ENCODE measurements at places on chromosomes 7 and 10.

DNA sequence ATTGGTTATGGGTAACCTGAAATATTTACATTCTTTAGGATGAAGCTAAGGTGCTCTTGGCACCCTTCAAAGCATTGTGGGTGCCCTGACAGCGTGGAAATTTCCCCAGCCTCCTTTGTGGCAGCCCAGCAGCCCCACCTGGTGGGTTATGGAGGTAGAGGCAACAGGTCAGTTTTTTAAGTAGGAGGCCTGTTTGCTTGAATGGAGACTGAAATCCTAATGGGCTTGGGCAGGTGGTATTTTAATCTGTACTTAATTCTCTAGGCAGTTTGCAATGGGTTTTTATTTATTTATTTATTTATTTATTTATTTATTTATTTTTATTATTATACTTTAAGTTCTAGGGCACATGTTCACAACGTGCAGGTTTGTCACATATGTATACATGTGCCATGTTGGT lies 139.4 kb downstream of the EPC1 start:
- peak; percentile 10 for DNase-seq

- no peak for DNase-seq
Measured at GRCh38 chr7:8511855-8512254, 78.4 kb downstream of the NXPH1 start.

GRCh38 chr7:110224643-110225042 lies 866.3 kb upstream of the LRRN3 start:
- DNase-seq, result no peak

DNA sequence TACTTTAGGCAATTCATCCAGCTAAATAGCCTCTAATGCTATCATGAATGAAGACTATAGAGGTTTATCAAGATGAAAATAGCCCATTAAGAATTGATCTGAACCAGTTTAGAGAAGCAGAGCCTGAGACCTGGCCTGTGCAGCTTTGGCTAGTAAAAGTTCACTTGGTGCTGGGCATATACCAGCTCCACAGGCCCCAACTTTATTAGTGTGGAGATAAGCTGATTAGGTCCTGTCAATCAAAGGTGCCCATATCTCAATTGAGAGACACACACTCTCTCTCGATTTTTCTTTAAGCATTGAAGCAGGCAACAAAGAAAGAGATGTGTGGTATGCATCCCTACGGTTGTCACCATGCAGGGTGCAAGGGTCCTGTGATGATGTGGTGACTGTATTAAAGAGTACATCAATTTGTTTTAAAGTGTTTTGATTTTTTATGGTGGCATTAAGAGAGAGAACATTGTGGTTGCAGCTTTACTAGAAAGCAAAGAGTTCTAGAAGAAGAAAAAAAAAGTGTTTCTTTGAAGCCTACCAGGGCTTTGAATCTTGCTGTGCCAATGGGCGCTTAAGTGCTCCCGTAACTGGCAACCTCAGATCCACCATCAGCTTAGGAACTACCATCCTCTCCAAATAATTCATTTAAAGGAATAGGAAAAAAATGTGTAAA lies 111.6 kb downstream of the VTI1A start:
- no peak for DNase-seq

DNA sequence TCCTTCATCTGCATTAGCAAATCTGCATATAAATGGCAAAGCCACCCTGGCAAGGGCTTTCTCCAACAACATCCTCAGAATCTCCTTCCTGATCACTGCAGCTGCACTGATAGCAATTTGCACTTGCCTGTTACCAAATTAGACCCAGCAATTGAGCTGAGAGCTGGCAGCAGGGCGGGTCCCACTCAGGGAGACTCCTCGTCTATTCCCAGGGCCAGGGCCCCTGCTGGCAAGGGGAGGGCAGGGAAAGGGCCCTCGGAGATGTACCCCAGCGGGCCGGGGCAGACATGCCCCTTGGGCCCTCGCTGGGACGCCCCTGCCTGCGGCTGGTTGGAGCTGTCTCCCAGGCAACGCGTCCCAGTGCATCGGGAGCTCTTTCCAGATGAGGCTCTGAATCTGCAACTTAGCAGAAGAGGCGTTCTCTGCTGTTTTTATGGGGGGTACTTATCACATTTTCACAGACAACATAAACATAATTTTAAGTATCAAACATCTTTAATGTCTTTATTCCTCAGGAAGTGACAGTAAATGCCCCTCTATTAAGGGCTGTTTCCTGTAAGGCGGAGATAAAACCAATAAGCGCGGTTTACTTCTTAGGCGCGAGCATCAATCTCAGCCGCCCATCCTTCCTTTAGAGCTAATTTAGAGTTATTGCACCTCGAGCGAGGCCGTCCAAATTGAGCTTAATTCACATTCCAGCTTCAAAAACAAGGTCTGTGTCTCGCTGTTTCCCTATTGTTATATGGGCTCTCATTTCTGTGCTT lies 249.0 kb upstream of the PPP2R2D start:
- no peak for DNase-seq

- DNase-seq, result no peak
Measured at GRCh38 chr7:15043931-15044330, 141.4 kb upstream of the DGKB start.

DNA sequence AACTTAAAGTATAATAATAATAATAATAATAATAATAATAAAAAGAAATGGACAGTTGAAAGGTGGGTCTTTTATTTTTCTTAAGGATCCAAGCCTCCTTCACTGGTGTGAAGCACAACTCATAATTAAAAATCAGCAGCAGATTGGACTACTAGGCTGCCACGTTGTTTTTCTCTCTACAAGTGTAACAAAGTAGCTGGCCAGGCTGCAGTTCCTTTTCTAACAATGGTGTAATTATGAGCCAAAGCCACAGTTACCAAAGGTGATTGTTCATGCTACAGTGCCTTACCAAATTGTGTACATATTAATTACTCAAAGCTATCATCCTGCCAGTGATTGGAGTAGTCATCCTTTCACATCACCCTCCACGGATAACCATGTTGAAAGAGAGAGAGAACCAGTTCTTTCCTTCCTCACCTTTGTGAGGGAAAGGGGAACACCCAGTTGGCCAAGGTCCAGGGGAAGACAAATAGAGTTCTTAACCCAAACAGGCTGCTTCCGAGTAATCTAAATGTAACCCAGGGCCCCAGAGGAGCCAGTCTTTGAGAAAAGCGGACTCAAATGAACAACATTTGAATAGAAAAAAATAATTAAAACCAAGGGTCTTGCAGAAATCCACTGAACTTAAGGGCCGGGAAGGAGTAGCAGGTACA lies 86.3 kb upstream of the NPS start:
- no peak for DNase-seq

- no peak for DNase-seq
Measured at GRCh38 chr7:149741629-149742028, 31.8 kb downstream of the ZNF467 start.

- no peak for DNase-seq
Measured at GRCh38 chr7:25408012-25408687, 179.9 kb upstream of the NPVF start.

GRCh38 chr7:47543714-47544113 lies 38.2 kb downstream of the TNS3 start:
- no peak for DNase-seq

GRCh38 chr7:424961-425793 lies 94.5 kb downstream of the PDGFA start:
- DNase-seq, result no peak

- DNase-seq, result no peak
Measured at GRCh38 chr7:41096917-41097316, 606.0 kb downstream of the INHBA start.

DNA sequence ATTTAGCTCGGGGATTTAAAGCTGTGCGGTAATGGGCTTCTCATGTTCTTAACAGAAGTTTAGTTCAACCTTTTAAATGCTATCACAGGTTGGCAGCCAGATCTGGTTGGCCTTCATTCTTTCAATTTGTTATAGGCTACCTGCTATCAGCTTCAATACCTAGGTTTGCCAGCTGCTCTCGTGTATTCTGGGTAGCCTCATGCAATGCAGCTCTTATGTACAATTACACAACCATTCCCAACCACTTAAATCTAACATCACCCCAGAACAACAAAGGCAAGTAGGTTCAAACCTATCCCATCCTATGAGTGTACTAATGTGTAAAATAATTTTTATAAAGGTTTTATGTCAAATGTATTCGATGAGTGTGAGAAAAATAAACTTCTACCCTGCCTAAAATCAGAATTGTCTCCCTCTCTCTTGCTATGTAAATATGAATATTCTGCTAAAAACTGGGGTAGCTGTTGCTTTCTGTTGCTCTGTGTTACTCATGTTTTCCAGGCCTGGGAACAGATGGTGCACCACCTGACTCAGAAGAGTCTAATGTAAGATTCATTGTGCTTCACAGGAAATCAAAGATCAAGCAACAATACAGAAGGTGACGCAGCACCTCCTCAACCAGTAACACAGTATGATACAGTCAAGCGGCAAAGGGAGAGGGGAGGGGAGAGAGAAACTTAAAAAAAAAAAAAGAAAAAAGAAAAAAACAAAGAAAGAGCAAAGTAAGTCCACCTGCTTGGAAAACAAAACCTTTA lies 188.6 kb downstream of the ETV1 start:
- DNase-seq, result no peak

GRCh38 chr10:107160866-107161265 lies 3.6 kb downstream of the SORCS1 start:
- DNase-seq, result no peak

GRCh38 chr7:38374507-38374906 lies 101.1 kb upstream of the TARP start:
- DNase-seq, result no peak

DNA sequence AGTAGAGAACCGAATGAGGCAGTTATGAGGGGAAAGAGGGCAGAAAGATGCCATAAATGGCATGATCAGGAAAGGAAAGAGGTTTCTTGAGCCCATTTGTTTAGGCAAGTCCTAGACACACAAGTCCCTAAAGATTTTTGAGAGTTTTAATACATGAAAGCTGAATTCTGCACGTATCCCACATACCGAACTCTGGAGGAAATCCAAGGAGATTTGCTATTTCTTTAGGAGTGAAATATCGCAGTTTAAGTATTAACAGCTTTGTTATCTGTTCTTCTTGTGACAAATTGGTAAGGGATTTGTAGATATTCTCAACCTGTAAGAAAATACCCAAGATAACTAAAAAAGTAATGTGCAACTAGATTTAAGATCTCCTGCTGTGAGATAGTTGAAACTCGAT lies 23.7 kb upstream of the CUBN start:
- no peak for DNase-seq

DNA sequence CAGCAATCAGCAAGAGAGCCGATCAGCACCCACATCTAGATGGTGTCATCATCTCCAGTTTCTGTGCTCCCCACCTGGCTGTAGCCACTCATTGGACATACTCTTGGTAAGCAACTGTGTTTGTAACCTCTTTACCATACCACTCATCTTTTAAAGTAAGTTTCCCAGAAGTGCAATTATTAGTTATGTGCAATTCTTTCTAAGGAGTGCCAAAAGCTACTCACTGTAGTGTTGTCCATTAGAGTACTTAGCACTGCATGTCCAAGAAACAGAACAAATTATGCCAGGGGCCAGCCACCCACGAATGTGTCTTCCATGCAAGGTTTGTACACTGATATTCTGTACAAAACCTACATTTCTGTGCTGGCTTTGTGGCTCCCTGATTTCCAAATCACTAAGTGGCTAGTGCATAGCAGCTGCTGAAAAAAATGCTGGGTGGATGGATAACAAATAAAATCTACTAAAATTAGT lies 131.9 kb downstream of the SRPK2 start:
- DNase-seq, result no peak

DNA sequence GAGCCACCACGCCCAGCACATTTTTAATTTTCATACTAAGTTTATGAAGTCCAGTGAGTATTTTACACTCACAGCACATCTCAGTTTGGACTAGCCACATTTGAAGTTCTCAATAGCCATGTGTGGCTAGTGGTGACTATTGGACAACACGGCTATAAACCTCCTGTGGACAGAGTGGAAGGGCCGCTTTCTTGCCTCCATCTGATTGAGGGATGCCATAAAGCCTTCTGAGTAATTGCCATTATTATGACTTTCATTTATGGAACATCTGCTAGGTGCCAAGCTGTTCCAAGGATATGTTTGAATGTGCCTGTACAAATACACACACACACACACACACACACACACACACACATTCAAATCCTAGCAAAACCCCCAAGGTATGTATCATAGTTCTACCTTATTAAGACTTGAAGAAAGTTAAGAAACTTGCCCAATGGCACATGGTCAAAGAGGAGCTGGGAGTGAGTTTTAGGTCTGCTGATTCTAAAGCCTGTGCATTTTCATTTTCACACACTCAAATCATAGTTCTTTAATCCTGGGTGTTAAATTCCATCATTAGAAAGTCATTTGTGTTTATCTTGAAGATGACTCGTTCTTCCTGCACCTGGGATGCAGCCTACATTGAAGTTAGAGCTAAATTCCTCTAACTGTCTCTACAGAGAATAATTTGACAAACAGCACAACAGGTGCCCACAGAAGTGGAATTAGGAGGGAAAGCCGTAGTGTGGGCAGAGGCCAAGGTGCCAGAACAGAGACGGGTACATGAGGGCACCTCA lies 143.3 kb downstream of the PKD1L1 start:
- DNase-seq, result no peak

GRCh38 chr10:13787015-13787421 lies 200.3 kb downstream of the PRPF18 start:
- DNase-seq, result no peak

GRCh38 chr10:3757250-3757637 lies 27.8 kb downstream of the KLF6 start:
- DNase-seq, result no peak

GRCh38 chr10:121596689-121597503 lies 1.3 kb downstream of the FGFR2 start:
- no peak for DNase-seq

DNA sequence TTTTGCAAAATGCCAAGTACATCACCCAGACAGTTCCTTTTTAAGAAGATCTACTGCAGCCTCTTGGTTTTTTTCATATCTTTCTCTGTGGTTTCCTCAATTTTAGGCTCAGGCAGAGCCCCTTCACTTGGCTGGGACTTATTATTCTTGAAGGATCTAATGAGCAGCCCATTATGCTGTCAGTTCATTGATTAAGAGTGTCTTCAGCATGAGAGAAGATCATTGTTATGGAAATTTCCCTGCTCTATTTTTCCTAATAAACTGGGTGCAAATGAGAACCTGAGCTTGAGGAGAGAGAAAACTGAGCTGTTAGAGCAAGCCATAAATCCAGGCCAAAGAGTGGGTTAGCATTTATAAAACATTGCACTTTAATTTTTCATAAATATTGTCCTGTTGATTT lies 146.5 kb downstream of the SEC23IP start:
- no peak for DNase-seq

DNA sequence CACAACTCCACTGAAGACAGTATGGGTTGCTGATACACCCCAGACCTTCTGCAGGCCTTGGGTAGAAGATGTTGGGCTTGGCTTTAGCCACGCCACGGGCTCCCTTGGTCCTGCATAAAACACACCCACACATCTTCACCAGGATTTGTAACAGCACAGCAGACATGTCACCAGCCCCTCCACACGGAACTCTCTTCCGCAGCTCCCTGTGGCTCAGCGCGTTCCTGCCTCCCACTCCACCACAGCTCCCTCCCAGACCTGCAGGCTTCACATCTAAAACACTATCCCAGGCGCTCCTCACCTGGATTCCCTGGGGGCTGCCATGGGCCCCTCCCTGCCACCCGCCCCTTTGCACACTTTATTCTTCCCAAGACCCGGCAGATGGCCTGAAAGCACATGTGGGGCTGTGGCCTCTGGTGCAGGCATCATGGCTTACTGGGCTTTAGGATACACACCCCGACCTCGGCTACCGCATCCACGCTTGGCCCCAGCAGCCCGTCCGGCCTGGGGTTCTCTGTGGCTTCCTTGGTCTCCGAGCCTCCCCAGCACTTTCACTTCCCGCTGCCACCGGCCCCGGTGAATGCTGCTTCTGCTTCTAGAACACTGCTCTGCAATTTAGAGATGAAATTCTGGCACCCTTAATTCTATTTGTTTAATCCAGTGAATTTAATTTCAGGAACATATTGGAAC lies 432.9 kb downstream of the DNAJB6 start:
- no peak for DNase-seq

GRCh38 chr10:22683140-22683389 lies 31.3 kb downstream of the PIP4K2A start:
- no peak for DNase-seq
